ENCODE measurements at places on chromosomes 6 and 20. TPM values are rescaled to one million over a fixed set of nuclear protein-coding genes. Genes with fewer than 3 reads are reported as not detected.

DNA sequence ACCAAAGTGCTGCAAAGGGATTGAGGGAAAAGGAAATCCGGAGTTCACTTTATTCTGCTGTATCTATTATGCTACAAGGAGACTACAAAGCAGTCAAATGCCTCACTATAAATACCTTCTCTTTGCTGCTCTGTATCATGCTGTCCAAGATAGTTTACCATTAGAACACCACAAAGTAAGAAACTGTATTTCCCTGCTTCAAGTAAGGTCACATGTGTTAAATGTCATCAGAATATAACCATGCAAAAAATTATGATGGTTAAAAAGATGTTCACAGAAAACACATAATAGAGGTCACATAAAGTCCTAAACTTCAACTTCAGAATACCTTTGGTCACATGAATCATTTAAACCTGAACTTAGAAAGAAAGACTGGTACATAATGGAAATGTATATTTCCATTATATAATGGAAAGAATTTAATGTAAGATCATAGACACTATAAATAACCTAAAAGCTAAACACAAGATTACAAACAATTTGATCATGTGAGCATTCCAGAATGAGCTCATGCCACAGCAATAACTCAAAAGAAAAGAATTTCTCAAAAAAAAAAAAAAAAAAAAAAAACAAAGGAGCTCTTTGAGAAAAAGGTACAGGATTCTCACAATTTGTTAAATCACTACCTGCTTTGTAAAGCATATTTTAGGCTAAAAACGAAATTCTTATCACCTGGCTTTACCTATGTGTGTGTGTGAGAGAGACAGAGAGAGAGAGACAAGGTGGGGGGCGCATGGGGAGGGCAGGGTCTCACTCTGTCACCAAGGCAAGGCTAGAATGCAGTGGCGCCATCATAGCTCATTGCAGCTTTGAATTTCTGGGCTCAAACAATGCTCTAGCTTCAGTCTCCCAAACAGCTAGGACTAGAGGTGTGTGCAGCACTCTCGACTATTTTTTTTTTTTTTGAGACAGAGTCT lies 58.7 kb downstream of the KIF13A start:
- no peak for DNase-seq

DNA sequence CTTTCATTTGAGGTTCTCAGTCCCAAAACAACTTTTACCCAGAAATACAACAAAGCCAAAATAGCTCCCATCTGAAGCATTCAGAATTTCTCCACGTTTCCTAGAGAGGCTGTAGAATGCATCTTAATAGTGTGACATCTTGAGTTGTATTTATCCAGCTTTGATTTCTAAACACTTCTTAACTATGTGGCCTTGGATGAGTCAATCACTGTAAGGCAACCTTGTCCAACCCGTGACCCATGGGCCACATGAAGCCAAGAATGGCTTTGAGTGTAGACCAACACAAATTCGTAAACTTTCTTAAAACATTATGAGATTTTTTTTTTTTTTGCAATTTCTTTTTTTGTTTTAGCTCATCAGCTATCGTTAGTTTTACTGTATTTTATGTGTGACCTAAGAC lies 108.1 kb downstream of the RALGAPA2 start:
- no peak for DNase-seq

DNA sequence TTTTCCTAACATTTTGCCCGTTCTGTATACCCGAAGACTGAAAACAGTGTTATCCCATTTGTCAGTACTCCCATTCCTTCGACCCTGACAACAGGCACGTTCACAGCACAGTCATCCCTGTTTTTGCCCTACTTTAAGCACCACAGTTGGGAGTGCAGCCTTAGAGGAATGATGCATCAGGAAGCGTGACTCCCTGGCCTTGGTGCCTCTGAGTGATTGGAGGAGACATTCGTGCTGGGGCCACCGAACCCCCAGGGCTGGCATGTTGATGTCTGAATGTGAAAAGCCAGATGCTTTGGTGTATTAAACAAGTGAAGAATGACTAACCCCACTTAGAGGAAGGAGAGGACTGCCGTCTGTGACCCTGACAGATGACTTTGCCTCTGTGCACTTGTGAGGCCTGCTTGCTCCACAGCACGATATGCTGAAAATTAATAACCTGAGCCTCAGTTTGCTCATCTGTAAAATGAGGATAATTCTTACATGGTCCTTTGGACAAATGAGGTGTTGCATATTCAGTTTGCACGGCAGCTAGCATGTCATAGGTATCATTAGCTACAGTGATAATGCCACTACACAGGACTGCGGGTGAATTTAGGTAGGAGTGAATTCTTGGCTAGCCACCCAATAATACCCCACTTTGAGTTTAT lies 36.0 kb downstream of the STK35 start:
- DNase-seq: no peak

DNA sequence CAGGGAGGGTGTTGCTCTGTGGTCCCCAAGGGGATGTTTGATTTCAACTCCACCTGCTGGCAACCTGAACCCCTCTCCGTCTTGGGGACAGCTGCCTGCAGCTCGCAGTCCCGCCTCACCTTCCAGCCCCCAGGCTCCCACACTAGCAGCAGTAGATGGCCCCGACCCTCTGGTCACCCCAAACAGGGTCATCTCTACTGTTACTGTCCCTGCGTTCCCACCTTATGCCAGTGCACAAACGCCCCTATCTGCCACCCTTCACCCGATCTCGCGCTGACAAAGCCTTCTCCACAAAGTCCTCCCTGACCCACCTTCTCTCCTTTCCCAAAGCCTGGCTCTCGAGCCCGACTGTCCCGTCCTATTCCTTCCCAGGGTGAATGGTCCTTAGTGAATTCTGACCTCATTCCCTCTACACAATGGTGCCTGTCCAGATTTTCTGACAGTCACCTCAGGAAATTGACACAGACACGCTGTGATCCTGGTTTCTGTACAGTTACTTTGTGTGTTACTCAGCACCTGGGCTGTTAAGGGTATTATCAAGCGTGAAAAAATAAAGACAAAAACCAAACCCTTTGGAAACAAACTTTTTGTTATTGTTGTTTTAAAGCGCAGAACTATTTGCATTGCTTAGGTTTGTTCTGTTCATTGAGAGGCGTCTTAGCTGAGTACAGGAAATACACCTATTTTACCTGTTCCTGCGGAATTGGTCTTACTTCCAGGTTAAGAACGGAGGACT lies 728 bp downstream of the FUT9 start:
- no peak for DNase-seq

- DNase-seq: no peak
These were observed 317.5 kb upstream of the MARCKS start for GRCh38 chr6:113539623-113540022.

Gene SCUBE3
- polyA plus RNA-seq: 1.6 TPM

Gene WFDC11
- not detected for polyA plus RNA-seq
